Astrocyte of the spinal cord (primary cell): ENCODE measurements at places on chromosomes 13 and 19.

- no peak for DNase-seq
Measured at GRCh38 chr19:10523135-10523636, 5.9 kb upstream of the S1PR5 start.

- no peak for DNase-seq
Measured at GRCh38 chr19:49201042-49201441, 43.5 kb downstream of the TRPM4 start.

DNA sequence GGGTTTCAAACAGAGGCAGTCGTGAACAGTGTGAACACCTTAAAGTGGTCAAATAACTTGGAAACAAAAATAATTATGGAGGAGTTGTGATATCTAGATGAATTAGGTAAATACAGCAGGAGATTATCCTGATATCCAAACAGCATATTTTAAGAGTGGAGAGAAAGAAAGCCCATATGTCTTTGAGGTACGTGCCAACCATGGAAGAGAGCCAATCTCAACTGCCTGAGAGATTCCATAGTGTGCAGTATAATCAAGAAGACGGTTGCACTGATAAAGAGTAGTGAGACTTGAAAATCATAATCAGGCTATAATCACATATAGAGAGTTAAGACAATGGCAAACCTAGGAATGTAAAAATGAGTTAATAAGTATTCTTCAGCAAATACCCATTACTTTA is 472.8 kb upstream of the SLITRK5 start:
- DNase-seq = no peak

DNA sequence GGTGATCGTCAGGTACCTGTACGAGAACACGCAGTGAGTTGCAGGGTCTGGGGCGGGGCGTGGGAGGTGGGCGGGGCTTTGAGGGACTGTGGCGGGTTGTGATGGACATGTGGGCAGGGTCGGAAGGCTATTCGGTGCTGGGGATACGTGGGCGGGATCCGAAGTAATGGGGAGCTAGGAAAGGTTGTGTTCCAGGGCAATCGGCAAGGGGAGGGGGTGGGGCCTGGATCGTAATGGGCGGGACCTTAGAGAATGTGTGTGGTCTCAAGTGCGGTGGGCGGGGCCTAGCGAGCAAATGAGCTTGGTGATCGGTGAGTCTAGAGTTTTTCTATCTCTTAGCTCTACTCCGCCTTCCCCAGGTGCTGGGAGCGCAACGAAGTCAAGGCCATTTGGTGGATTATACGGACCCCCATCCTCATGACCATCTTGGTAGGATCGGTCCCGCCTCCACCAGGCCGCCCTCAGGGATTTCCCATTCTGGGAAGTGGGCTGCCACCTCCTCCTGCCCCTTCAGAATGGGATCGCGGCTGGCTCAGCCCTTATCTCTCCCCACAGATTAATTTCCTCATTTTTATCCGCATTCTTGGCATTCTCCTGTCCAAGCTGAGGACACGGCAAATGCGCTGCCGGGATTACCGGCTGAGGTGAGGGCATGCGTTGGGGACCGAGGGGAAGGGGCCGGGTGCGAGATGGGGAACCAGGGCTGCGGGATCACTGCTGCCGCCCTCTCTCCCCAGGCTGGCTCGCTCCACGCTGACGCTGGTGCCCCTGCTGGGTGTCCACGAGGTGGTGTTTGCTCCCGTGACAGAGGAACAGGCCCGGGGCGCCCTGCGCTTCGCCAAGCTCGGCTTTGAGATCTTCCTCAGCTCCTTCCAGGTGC is 9.6 kb downstream of the GIPR start:
- DNase-seq = peak; percentile 57

- DNase-seq = no peak
Measured at GRCh38 chr19:21434967-21435544, 38.1 kb downstream of the ZNF493 start.

DNA sequence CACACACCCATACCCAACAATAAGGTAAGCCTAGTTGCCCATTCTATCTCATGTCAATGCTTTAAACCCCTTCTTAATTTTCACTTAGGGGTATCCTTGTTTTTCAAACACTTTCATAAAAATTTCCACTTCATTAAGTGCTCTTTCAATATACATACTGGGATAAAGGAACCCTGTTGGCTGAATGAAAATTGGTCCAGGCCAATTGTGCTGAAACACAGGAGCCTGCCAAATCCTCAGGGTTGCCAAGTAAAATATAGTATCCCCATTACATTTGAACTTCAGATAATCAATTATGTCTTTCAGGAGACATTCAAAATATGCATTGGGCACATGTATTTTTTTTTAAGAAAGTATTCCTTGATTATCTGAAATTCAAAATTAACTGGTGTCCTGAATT is 1131.1 kb downstream of the SLITRK1 start:
- no peak for DNase-seq

- DNase-seq = peak; percentile 3
Measured at GRCh38 chr13:64371045-64371444, 2859.1 kb downstream of the PCDH9 start.

DNA sequence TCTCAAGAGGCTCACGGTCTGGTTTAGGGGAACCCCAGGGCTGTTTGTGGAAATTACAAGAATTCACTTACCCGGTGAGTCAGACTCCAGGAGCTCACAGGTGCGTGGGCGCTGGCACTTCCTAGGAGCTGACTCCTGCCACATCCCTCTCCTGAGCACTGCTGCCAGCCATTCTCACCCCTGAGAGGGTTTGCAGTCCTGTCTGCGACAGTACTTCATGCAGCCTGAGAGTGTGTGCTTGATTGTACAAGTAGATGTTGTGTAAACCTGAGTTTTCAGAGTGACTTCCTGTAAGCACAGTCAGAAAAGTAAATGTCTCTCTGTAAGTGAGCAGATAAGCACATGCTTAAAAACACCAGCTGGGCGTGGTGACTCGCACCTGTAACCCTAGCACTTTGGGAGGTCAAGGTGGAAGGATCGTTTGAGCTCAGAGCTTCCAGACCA is 8.1 kb downstream of the MRPL4 start:
- DNase-seq = no peak
